ENCODE measurements at places on chromosomes 2 and 18.

DNA sequence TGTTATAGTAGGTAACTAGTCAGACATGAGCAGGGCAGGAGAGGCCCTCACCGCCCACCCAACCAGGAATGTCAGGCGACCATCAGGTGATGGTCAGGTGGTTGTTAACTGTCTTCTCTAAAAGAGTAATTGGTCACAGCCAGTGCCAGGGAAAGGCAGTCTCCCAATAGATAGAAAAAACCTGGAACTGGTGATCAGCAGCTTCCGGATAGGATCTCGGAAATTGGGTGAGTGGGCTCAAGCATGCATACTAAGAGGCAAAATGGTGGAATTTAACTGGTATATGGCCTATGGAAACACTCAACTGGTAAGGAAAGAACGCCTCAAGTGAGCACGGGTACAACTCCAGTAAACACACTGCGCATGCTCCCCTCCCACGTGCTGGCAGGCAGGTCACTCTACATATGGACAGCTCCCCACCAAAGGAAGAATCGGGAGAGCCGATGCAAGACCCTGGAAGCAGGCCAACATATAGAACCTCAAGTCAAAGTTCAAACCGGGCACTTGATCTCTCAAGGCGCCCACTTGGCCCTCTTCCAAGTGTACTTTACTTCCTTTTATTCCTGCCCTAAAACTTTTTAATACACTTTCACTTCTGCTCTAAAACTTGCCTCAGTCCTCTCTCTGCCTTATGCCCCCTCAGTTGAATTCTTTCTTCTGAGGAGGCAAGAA, 43.5 kb upstream of the TMEM131 start:
- no peak overlapping the region for H3K4me3 ChIP-seq
- H3K27ac ChIP-seq: no peak overlapping the region
- H3K27me3 ChIP-seq: peaks cover 7% of the 10 kb centered on the region
- H3K36me3 ChIP-seq: no peaks in the 10 kb centered on the region
- no peak for DNase-seq
- no peaks in the 10 kb centered on the region for H3K4me1 ChIP-seq

DNA sequence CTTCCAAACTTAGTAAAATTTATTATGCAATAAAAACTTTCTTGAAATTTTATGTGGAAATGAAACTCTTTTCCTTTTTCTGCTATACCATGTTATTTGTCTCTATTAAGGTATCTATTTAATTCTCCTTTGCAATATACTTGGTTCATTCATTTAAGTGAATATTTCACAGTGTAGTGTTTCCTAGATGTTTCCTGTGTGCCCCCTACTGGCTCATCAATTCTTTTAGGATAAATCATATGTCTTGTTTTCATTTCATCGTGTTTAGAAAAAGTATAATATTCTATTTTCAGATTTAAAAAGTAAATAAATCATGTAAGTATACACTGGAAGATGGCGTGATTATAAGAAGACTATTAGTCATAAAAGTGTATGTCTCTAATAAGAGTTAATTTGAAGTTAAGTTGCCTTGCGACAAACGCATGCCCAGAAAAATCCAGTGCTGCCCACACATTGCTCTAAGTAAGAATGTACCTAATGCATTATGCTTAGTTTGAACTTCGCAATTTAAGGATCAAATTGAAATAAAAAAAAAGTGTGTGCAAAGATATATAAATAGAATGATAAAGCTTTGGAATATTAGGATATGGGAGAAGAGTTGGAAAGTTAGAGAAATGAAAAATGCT, 525.4 kb downstream of the KCNJ3 start:
- no peak for DNase-seq
- no peaks in the 10 kb centered on the region for H3K27me3 ChIP-seq
- no peaks in the 10 kb centered on the region for H3K4me1 ChIP-seq
- H3K4me3 ChIP-seq: no peak overlapping the region
- H3K27ac ChIP-seq: no peak overlapping the region
- no peaks in the 10 kb centered on the region for H3K36me3 ChIP-seq

GRCh38 chr2:149112713-149113112, 74.2 kb downstream of the LYPD6B start:
- no peak overlapping the region for H3K27ac ChIP-seq
- H3K4me3 ChIP-seq: no peak overlapping the region
- no peaks in the 10 kb centered on the region for H3K36me3 ChIP-seq
- DNase-seq: no peak
- H3K4me1 ChIP-seq: no peaks in the 10 kb centered on the region
- peaks cover 12% of the 10 kb centered on the region for H3K27me3 ChIP-seq

DNA sequence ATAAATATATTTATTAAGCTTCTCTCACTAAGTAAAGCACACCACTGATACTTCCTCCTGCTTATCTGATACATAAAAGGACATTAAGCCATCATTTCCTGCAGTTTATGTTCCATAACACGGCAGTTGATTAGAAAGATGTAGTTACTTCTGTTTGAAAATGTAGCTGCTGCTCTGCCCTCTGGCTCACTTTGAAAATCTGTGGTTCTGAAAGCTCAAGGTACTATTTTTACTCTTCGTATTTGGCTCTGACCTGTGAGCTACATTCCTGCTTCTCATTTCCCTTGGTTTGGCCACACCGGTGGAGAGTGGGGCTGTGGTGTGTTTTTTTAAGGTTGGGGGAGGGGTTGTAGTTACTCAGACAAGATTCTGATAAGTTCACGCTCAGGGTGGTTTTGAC, 12.8 kb upstream of the TTN start:
- peaks cover 9% of the 10 kb centered on the region for H3K4me1 ChIP-seq
- DNase-seq: peak; percentile 3
- H3K27ac ChIP-seq: peak overlapping the region; percentile 57

DNA sequence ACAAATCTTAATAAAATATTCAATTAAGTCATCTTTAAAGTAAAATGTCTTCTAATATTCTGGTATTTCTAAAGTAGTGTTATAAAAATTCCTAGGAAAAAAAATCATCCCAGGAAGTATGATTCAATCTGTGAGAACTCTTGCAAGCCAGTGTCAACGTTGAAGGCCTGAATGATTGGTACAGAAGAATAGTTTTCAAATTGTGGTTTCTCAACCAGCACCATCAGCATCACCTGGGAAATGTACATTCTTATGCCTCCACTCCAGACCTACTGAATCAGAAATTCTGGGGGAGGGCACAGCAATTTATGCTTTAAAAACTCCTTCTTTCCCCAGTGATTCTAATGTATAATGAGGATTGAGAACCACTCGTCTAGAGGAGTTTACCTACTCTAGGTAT, 62.3 kb upstream of the C2orf15 start:
- no peak overlapping the region for H3K27ac ChIP-seq
- H3K36me3 ChIP-seq: no peaks in the 10 kb centered on the region
- H3K4me1 ChIP-seq: no peaks in the 10 kb centered on the region
- peaks cover 3% of the 10 kb centered on the region for H3K27me3 ChIP-seq

GRCh38 chr18:6281874-6282273, 132.8 kb downstream of the L3MBTL4 start:
- no peak for DNase-seq
- no peaks in the 10 kb centered on the region for H3K27me3 ChIP-seq
- H3K4me3 ChIP-seq: no peak overlapping the region
- H3K27ac ChIP-seq: no peak overlapping the region

DNA sequence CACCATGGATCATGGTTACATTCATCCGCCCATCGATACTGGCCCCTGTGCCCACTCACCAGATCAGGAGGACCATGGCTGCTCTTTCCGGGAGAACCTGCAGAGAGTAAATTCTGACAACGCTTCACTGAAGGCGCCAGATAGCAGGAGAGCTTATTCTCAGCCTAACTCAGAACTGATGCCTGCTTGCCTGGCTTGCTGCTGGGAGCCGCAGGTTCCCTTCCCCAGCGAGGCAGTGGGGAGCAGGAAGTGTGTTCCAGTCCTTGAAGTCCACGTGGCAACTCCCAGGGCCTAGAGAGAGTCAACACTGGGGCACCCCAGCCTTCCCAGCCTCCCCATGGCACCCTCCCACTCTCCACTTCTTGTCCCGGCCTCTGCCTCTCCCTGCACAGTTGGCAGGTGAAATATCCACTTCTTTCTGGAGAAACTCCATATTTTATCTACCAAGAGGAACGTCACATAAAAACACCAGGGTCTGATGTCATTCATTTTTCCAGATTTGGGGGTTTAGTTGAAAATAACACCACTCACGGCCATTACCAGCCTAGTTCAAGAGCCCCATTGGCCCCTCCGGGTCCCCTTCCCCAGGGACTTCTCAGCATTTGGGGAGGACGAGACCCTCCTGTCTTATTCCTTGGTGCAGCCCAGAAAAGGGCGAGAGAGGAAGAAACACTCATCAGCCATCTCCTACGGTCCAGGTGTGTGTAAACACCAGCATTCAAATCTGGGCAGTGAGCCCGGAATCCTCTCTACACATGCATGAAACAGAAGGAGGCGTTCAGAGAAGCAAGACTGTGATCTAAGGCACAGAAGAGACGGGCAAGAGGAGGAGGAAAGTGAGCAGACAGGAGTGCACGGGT, 3.5 kb upstream of the TUBB6 start:
- H3K4me1 ChIP-seq: peaks cover 15% of the 10 kb centered on the region
- peaks cover 33% of the 10 kb centered on the region for H3K27me3 ChIP-seq
- H3K4me3 ChIP-seq: no peak overlapping the region
- peaks cover 2% of the 10 kb centered on the region for H3K36me3 ChIP-seq
- no peak overlapping the region for H3K27ac ChIP-seq

GRCh38 chr18:43192408-43192807, 76.9 kb upstream of the RIT2 start:
- H3K4me1 ChIP-seq: no peaks in the 10 kb centered on the region
- H3K36me3 ChIP-seq: no peaks in the 10 kb centered on the region
- H3K27ac ChIP-seq: no peak overlapping the region
- DNase-seq: no peak
- no peak overlapping the region for H3K4me3 ChIP-seq
- H3K27me3 ChIP-seq: no peaks in the 10 kb centered on the region

GRCh38 chr18:8300751-8301410, 308.4 kb upstream of the RAB12 start:
- H3K4me3 ChIP-seq: no peak overlapping the region
- no peak for DNase-seq
- H3K27ac ChIP-seq: no peak overlapping the region

Data from activated naive CD8-positive, alpha-beta T cell treated with anti-CD3 and anti-CD28 coated beads, Interleukin-2, amount 50 U/mL, for 24 hours (primary cell).